ENCODE measurements at places on chromosomes 7 and 10. TPM values are rescaled to one million over a fixed set of nuclear protein-coding genes. Genes with fewer than 3 reads are reported as not detected.

Gene CHRM2
- total RNA-seq, result 2.9 TPM

Gene OR2A5
- total RNA-seq, result not detected

Gene SRRM3
- total RNA-seq, result 0.16 TPM

Gene VAX1
- total RNA-seq, result not detected

Gene CDNF
- not detected for total RNA-seq

Gene C10orf67
- under 0.01 TPM for total RNA-seq
